ENCODE measurements at places on chromosomes 1 and 21. TPM values are rescaled to one million over a fixed set of nuclear protein-coding genes. Genes with fewer than 3 reads are reported as not detected.

- DNase-seq = no peak
Observed at GRCh38 chr1:21050031-21050430, 126.7 kb downstream of the EIF4G3 start.

DNA sequence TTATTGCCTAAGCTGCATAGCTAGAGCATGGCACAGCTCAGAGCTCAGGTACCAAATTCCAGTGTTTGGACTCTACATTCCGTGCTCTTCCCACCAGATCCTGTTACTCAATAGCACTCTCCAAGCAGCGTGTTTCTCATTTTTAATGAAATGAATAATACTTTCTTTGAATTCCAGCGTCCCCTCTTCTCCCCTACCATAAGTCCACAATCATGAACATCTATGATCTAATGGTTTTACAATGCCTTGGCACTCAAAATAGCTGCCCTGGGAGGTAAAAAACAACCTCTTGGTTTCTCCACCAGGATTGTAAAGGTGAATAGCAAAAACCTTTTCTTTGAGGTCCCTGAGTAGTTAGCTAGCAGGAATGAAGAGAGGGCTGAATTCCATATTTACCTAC, 480.0 kb upstream of the PKN2 start:
- DNase-seq = no peak

DNA sequence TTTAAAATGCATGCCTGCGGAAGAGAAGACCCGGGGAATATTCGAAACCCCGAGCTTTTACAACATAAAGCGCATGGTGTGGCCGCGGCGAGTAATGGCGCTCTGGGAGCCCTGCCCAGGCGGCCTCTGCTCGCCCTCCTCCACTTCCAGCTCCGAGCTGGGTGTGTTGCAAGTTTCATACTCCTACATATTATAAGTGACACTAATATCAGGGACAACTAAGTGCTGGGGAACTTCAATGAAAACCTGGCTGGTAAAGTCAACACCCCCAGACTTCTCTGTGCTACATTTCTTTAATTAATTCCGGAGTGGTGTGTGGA, 11.8 kb downstream of the SIM2 start:
- DNase-seq = no peak

DNA sequence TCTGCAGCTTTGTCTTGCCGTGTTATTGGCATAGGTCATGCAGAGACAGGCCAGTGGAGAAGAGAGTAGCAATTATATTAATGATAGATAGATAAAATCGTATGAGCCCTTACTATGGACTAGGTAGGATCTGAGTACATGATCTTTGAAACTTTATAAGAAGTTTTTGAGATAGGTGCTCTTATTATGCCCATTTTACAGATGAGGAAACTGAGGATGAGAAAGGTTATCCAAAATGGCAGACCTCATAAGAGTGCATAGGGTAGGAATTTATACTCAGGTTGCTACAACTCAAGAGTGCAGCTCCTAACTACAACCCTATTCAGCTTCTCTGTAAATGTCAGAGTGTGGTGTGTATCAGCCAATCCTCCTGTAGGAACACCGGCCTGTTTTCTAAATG, 89.6 kb downstream of the SLC35F3 start:
- DNase-seq = no peak

GRCh38 chr21:39397646-39398385, 47.8 kb downstream of the LCA5L start:
- no peak for DNase-seq

- no peak for DNase-seq
Observed at GRCh38 chr21:43328958-43329691, 97.8 kb downstream of the SIK1 start.

DNA sequence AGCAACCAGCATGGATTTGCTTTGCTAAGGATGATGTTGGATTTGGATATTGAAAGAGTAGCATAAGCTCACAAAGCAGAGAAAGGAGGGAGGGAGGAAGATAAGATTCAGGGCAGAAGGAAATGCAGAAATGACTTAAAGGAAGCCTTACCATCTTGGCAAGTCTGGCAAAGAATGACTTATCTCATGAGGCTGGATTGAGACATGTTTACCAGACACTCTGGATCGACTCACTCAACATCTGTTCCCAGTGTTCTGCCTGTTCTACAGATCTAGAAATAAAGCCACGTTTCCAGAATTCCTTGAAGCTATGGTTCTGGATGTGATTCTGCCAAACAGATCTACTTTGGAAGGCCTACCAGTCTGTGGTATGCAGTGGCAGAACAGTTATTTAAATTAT, 38.8 kb upstream of the CTBS start:
- no peak for DNase-seq

DNA sequence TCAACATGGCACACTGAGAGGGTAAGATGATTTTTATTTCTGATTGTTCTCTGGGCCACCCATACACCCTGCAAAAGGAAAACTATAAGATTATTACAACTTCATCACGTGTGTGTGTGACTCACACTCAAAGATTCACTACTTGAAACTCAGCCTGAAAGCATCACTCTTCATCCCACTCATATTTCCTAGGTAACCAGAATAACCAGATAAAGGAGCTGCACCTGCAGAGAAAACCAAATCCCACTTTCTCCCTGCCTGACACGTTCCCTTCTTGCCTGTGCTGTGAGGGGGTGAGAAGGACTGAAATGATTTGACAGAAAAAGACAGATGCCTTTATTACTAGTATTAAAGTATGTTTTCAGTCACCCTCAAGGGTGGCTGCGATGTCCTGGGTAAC, 131.6 kb downstream of the TGFBR3 start:
- DNase-seq = no peak

DNA sequence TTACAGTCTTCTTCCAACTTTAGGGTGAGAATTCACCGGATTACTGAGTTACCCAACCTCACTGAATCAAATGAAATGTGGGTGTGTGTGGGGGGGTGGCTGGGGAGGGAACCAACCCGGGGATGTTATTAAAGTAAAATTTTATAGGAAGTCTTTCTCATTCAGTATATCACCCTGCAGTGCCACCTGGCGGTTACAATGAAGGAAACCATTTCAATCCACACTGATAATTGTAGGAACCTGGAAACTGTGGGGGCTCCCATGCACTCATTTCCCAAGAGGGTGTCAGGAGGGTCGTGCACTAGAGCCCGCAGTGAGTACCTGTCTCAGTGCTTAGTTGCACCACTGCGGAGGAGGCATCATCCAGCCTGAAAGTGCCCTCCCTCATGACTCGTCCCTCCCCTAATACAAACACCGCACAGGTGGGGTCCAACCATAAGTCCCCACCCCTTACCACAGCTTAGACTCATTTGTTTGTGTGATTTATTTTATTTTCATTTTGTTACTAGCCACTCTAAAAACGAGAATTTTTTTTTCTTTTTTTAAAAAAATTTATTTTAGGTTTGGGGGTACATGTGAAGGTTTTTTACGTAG, 29.1 kb upstream of the IGSF5 start:
- peak; percentile 16 for DNase-seq

- no peak for DNase-seq
Observed at GRCh38 chr1:14507262-14507661, 91.2 kb upstream of the KAZN start.

DNA sequence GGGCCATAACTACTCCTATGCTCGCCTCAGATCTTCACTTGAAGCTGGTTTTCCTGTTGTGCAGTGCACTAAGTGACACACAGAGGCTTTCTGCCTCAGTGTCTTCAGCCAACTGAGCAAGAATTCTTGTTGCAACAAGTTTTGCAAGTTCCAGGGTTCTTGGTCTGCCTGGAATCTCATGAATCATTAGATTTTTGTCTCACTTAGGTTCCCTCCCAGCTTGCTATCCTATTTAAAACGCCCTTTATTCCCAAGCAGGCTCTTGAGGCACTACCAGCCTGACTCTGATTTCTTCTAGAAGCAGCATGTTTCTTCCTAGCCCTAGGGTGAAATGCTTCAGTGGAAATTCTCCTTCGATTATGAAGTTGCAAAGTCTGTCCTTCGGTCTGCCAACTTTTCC, 158.8 kb downstream of the C1orf21 start:
- no peak for DNase-seq

DNA sequence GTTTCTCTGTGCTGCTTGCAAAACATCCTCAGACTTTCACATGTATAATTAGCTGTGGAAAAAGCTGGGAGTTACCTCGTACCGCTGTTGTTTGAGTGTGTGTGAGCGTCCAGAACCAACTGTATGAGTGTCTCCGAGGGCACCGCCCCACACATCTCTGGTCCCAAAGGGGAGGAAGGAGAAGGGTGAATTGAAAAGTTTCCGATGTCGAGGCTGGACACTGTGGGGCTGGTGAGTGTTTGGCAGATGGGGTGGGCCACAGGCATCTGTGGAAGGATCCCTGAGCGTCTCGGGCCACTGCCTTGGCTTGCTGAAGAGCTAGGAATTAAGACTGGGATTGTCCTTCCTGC, 1.2 kb downstream of the ATP2B4 start:
- peak; percentile 25 for DNase-seq

DNA sequence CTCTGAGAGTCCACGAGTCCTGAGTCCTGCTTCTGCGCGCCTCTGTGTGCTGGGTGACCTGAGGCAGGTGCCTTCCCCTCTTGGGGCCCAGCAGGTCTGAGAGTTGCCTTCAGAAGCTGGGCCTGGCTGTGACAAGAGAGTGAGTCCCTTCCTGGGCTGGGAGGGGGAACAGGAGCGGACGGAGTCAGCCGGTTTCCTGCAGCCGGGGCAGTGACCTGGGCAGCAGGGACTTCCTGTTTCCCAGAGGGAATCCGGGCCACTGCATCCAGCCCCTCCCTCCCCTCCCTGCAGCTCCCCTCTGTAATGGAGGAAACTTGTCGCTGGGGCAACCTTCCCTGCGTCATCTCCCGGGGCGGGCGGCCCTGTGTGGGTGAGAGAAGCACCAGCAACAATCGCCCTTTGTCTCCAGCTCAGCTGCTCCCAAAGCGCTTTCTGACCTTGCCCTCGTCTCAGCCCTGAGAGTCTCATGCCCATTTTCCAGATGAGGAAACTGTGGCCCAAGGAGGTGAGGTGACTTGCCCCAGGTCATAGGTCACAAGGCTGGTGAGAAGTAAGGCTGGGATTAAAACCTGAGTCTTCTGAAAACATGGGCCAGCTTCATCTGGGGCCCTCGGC, 61.1 kb downstream of the SDC3 start:
- peak; percentile 83 for DNase-seq

DNA sequence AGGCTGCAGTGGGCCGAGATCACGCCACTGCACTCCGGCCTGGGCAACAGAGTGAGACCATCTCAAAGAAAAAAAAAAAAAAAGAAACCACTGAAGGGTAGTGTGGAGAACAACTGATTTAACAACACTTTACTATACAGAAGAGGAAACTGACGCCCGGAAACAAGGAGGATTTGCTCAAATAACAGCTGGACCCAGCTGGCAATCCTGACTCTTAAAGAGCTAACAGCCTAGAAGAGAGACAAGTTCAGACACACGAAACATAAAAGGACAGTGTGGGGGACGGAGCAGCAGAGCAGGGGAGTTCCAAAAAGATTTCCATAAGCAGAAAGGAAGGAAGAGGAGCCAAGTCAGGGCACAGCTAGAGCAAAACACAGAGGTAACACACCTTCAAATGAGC, 4.4 kb downstream of the ECHDC2 start:
- DNase-seq = peak; percentile 53

LRRC3 gene
- 2.7 TPM for total RNA-seq

ACTL8 gene
- total RNA-seq = not detected

CHIA gene
- total RNA-seq = not detected

IFI44L gene
- total RNA-seq = 9.7 TPM

F13B gene
- total RNA-seq = not detected

VHLL gene
- not detected for total RNA-seq

Data from heart right ventricle (tissue), 16 donors.